NCI-H1092 (cell line): ENCODE measurements at places on chromosomes 5 and 9.
A peak's percentile ranks its signal among the peaks of the same experiment; 100 is the strongest.

GRCh38 chr9:103734471-103734870 is 359.6 kb upstream of the SMC2 start:
- no peak for DNase-seq

DNA sequence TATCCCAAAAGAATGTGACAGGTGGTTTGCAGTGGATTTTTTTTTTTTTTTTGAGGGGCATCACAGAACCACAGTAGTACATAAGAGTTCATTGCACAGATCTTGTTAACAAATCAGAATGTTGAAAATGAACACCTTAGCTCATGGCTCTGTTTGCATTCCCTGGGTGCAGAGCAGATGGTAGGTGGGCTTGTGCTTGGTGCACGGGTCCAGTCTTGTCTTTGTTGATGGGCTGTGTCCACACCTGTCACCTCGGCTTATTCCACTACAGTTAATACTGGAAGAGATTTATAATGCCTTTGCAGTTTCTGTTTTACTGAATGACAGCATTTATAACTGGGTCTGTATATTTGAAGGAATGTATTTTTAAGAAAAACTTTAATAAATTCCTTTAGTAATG is 146.6 kb downstream of the KDM4C start:
- no peak for DNase-seq

DNA sequence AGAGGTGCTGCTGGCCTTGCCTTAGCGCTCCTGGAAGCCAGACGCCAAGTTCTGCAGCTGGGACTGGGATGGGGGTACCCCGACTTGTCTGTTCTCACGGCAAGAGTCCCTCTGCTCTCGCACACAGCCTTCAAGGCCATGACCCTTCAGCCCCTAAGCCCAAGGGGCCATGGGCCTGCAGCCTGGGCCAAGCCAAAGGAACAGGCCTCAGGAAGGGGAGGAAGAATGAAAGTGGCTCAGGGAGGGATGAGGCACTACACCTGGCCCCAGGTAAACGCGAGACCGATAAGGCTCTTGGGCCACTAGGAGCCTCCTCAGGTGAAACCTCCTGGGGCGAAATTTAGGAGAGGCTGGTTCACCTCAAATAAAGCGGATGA is 3.9 kb downstream of the EBF1 start:
- no peak for DNase-seq

- no peak for DNase-seq
Observed at GRCh38 chr5:40828690-40829661, 6.0 kb downstream of the RPL37 start.

DNA sequence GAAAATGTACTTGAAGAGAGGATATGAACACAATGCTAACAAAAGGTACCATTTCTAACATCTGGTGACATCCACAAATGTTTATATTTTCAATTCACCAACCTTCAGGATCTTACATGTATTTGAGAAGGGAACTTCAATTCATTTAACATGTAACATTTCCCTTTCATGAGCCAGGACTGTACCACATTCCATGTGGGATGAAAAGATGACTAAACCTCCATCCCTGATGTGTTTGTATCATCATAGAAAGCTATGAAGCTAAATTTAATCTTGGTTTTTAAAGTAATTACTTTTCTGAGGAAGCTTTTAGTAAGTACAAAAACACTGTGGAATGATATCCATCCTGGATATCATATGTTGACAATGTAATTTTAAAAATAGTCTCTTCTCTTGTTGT is 78.2 kb upstream of the GNA14 start:
- DNase-seq: no peak

DNA sequence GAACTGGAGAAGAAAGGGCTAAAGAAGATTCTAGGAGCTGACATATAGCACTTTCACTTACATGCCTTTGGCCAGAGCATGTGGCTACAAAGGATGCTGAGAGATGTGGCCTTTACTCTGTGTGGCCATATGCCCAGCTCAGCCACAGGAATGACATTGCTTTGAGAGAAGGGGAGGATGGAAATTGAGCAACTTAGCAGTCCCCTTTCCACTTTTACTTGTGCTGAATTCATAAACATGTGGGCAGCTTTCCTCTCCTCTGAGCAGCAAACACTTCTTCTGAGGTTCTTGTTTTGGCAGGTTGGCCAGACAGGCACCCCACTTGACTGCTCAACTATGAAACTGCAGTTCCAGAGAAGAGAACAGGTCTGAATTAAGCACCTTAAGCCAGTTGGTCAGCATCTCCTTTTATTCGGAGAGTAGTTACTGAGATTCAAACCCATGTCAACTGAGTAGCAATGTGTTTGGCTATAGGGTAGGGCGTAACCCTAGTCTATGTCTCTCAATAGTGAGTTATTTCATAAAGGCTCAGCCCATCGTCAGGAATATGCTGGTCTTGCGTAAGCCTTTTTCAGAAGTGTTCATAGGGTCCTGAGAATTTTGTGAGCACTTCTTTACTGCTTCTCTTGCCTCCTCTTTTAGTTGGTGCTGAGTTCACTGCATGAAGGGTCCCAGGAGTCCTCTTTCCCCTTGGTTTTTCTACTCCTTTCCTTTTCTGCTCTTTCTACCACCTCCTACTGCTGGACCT is 134.5 kb downstream of the PALM2AKAP2 start:
- no peak for DNase-seq

DNA sequence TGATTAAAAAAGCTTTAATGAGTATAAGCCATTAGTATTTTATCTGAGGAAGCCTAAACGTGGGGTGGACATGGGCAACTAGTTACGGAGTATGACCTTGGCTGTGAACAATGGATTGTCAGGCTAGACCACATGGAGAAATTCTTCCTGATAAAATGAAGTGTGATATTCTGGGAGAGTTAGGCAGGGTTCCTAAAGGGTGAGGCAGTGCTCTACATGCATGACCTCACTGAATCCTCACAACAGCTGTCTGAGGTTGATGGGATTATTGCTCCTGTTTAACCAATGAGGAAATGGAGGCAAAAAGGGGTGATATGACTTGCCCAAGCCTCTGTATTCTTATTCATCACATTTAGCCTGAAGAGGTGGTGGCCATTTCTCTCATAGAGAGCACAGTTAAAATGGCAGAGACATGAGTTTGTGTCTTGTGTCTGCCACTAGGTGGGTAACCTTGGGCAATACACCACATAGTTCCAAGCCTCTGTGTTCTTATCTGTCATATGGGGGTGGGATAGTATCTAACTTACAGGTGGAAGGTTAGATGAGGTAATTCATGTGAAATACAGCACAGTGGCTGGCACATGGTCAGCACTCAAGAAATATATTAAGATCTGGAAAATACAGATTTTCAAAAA is 96.1 kb upstream of the NR3C1 start:
- DNase-seq: no peak

DNA sequence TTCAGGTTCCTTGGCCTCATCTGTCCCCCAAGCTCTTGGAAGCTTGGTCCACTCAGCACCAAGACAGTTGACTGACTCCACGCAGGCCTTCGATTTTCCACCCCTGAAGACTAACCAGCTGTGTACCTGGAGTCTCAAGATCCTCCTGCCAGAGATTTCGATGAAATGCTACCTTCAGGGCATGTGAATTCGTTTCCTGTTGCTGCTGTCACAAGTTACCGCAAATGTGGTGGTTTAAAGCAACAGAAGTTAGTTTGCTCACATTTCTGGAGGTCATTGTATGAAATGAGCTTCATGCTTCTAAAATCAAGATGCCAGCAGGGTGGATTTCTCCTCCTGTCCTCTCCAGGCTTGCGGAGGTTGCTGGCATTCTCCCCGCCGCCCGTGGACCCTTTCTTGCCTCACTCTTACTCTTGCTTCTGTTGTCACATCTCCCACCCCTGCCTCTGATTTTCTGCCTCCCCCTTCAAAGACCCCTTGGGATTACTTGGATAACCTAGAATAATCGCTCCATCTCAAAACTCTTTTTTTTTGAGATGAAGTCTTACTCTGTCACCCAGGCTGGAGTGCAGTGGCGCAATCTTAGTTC is 27.6 kb upstream of the RETREG1 start:
- no peak for DNase-seq

DNA sequence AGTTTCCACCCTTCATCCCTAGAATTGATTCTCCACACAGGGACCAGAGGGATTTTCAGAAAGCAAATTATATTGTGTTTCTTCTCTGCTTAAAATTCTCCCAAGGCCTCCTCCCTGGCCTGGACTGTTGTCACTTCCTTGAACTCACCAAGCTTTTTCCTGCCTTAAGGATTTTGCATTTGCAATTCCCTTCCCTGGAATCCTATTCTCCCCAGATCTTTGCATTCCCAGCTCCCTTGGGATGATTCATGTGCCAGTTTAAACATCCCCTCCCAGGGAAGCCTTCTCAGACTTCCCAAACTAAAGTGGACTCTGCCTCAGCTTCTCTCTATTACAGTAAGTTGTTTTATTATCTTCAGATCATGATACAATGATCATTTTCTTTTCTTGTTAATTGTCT is 35.2 kb upstream of the PDE8B start:
- DNase-seq: no peak

DNA sequence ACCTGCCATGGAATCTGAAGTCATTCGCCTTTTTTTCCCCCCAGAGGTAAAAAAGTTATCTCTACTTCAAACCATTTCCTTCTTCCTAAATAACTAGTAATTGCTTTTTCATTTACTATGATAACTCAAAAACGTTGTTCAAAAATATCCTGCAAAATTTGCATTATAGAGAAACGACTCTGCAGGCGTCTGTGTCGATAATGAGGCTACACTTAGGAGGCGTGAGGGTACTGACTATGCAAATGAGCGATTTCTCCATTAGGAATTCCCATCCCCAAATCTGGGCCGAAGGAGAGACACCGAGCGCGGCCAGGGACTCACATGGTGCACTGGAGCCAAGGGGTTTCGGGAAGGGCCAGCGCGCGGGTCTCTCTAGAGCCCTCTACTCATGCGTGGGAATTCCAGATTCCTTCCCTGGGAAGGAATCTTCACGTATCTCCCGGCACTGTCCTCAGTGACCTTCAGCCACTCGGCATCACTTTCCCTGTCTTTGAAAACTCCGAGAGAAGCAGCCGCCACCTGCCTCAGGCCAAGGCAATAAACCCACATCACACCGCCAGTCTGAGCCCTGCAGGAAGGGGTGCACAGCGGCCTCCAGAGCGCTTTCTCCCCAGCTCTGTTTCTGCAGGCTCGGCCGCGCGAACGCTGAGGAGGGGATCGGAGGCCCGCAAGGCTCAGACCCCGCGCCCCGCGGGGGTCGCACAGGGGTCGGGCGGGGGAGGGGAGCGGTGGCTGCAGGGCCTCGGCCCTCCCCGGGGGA is 718 bp upstream of the DENND4C start:
- DNase-seq: peak; percentile 83

- DNase-seq: no peak
Observed at GRCh38 chr5:80930940-80931339, 29.2 kb upstream of the RASGRF2 start.

DNA sequence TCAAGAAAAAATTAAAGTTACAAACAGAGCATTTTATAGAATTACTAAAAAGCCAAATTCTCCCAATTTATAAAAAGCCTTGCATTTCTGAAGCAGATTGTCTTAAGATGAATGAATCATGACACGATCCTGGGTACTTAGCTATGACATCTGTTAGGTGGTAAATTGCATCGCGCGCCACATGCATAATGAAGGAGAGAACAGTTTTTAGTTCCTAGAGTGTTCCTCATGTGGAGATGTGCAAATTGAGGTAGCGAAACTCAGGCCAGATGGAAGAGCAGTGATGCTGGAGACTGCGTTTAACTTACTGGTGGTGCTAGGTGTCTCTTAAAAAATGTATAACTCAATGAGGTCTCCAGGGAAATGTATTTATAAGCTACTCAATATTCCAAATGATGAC is 516.1 kb downstream of the EFNA5 start:
- no peak for DNase-seq

GRCh38 chr5:156460471-156460870 is 133.5 kb downstream of the SGCD start:
- DNase-seq: no peak

- no peak for DNase-seq
Observed at GRCh38 chr5:149015561-149015960, 47.3 kb downstream of the SH3TC2 start.

GRCh38 chr5:59716029-59716428 is 177.5 kb downstream of the PDE4D start:
- DNase-seq: no peak

DNA sequence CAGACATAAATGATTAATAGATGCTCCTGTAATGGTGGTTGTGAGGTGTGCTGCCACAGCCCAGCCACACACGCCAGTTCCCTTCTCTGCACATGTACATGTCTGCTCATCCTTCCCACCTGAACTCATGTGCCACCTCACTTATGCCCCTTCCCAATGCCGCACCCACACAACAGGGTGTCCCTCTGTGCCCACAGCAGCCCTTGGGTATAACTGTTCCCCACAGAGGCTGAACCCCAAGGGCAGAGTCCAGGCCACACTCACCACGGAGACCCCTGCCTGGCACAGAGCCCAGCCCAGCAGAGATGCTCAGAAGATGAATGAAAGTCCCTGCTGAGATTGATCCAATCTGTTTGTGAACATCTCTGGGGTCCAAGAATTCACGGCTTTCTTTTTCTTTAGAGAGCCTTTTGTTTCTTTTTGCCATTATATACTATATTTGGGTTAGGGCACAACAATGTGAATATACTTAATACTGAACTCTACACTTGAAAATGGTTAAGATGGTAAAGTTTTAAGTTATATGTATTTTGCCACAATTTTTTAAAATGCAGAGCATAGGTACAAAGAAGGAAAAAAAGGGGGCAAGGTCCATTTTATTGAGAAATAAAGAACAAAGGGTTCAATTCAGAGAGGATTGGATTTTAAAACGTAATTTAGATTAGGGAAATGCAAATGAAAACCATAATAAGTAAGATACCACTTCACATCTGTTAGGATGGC is 29.6 kb downstream of the IRF1 start:
- no peak for DNase-seq

DNA sequence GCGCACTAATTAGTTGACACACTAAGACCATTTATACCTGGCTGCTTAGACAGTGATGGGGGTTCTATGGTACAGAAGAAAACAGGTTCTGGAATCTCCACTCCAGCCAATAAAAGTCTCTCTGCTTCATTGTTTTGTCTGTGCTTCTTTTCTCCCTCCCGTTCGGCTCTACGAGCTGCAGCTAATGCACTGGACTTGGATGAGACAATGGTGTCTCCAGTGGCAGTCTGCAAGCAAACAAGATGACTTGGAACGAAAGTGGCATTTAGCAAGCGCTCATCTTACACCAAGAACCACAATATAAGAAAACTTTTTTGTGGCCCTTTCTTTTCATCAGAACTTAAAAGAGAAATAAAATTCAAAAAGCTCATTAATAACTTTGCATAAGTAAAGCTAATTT is 30.2 kb downstream of the GFM2 start:
- no peak for DNase-seq

DNA sequence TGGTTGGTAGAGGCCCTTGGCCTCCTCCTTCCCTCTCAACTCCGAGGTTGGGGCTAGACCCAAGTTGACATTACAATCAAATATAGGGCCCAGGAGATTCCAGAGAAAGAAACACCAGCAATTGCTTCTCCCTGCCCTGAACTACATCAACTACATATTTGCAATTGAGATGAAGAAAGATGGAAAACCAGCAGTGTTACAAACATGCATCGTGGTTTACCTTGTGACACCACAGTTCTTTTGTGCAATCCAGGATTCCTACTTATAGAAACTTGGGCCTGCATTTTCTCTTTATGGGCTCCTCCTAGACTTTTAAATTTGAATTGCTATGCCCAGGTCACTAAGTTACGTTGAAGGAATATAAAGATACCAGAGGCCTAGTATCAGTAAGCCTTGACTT is 126.7 kb downstream of the DCP2 start:
- no peak for DNase-seq

- DNase-seq: no peak
Observed at GRCh38 chr5:88695931-88696330, 187.1 kb downstream of the MEF2C start.
